Stimulated activated naive CD4-positive, alpha-beta T cell treated with Interleukin-2 at 50 U/mL for 16 hours (primary cell): ENCODE measurements at places on chromosomes 1 and 21.

GRCh38 chr1:27360159-27361043 lies 6.4 kb downstream of the MAP3K6 start:
- DNase-seq, result peak; percentile 41

DNA sequence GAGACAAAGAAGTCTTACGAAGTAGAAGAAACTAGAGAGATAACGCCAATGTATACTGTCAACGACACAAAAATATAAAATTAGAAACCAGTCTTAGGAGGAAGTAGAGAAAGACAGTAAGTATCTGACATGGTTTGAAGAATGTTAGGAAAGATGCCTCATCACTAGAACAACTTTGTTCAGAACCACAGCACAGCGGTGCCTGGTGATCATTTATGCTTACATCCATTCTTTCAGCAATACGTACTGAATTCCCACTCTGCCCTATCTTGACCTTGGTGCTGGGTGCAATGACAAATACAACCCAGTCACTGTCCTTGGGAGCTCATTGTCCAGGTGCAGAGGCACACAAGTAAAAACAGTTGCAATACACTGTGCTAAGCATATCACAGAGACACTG lies 104.4 kb downstream of the TM2D1 start:
- DNase-seq, result no peak

DNA sequence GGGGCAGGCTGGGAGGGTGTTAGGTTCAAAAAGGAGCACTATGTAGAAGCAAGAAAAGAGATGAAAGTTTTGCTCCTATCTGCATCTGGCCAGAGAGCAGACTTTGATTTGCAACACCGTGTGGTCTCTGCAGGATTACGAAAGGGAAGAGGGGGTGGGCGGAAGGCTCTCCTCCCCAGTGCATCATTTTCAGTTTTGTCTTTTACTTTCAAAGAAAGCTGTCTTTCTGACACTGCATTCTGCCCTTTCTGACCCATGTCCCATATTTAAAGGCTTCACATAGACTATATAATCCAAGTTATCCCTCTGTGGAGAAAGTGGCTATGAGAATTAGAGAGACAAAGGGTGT lies 126.5 kb downstream of the RHOU start:
- no peak for DNase-seq

DNA sequence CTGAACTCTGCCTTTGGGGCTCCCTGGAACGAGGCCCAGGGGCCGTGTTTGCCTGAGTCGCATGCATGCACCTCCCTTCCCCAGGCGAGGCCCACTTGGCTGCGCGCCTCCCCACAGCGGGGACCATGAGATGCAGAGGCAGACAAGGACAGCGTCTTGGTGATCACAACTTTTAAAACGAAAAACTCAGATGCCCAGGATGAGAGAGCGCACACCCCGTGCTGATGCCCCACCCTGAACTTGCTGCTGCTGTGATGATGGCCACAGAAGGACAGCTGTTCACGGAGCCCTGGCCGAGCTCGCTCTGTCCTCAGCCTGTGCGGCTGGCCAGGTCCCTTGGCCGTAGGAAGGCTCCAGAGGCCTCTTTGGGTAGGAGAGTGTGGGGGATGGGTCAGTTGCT lies 11.4 kb upstream of the PRMT2 start:
- no peak for DNase-seq
